ENCODE measurements at places on chromosomes 5 and 9.

GRCh38 chr9:785997-786396, 55.5 kb upstream of the DMRT1 start:
- DNase-seq, result no peak

- DNase-seq, result no peak
Measured at GRCh38 chr9:93480262-93480661, 26.9 kb upstream of the FAM120AOS start.

DNA sequence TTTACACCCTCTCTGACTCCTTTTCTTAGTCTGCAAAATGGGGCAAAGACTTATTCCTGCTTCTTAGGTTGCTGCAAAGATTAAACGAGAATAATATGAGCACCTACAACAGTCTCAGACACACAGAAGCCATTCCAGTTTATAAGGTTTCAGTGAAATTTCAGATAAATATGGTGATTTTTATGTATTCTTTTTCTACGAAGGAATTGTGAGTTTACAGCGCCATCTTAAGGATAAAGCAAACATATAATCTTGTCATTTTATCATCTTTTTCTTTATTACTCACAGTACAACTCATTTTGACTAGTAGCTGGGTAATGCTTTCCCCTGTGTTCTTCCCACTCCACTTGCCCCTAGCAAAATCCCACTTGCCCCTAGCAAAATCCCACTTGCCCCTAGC, 29.2 kb upstream of the SMC5 start:
- no peak for DNase-seq

DNA sequence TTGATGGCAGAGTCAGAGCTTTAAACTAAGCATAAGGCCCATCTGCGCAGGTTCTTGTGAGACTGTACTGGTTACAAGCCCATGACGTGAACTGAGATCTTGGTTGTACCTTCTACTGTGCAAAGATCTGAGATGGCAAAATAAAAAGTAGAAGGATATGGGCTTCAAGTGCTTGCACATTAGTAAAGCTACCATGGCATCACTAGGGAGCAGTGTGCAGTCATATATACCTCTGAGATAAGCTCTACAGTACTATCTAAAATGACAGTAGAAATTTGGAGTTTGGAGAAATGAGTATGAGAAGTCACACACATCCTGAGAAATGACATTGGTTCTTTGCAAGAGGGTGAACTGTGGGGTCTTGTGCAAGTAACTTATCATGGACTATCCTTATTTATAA, 408.2 kb upstream of the PRR16 start:
- DNase-seq, result no peak

- no peak for DNase-seq
Measured at GRCh38 chr5:140391732-140392131, 9.9 kb upstream of the ANKHD1 start.

DNA sequence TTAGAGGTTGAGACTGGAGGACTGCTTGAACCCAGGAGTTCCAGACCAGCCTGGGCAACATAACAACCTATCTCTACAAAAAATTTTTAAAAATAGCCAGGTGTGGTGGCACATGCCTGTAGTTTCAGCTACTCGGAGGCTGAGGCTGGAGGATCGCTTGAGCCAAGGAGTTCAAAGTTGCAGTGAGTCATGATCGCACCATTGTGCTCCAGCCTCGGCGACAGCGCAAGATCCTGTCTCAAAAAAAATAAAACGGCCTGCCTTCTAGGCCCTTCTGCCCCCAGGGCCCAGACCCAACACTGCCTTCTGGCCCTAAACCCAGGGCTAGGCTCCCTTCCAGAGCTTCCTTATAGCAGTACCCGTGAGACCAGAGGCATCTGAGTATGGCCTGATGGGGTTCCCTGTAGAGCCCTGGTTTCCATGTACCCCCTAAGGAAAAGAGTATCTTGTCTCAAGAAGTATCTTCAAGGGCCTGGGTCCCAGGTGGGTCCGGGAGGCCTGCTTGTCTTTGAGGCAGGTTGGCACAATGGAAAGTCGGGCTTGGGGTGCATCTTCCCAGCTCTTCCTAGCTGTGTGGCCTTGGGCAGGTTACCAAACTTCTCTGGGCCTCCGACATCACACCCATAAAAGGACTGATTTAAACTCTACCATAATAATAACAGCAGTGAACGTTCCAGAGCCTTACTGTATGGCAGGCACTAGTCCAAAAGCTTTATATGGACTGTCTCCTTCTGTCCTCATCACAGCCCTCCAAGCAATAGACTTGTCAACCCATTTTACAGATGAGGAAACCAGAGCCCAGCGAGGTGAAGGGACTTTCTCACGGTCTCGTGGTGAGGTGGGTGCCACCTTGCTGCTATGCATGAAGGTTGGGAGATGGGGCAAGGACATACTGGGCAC, 9.6 kb downstream of the LRRC8A start:
- DNase-seq, result no peak

DNA sequence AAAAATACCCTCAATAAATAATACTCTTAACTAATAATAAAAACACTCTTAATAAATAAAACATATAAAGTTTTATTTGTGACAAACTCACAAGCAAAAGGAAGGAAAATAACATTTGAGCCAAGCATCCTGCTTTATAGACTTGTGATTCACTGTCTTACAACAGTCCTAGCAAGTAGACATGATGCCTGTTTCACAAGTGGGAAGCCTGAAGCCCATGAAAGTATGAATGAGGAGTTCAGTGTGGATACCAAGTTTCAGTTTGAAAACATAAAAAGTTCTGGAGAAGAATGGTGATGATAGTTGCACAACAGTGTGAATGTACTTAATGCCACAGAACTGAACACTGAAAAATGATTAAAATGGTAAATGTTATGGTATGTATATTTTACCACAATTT, 10.9 kb downstream of the HABP4 start:
- DNase-seq, result no peak

GRCh38 chr5:17163221-17163620, 54.2 kb upstream of the BASP1 start:
- no peak for DNase-seq

DNA sequence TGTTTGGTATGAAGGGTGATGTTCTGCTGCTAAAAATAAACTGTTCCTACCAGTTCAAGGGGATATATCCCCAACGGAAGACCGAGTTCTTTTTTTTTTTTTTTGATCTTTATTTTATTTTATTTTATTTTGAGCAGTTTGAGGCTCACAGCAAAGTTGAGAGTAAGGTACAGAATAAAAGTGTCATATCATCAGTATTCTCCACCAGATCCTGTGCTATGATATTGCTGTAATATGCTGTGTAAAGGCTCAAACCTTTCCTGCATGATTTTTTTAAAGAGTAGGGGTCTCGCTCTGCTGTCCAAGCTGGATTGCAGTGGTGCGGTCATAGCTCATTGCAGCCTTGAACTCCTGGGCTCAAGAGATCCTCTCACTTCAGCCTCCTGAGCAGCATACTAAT, 34.8 kb upstream of the DHFR start:
- no peak for DNase-seq

GRCh38 chr9:19160085-19160484, 32.8 kb upstream of the PLIN2 start:
- no peak for DNase-seq

DNA sequence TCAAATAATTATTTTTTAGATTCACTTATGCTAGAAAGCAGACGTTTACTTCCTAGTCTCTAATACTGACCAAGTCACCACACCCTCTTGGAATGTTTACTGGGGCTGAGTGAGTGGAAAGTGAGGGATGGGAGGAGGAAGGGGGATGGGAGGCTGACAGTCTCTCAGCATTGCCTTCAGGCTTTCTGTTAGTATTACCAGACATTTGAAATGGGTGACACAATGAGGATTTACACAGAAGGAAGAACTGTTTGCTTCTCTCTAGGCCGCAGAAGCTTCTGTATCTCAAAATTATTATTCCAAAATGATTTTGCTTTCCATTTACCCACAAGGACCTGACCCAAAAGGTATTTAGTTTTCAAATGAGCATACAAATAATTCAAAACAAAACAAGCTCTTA, 232.8 kb upstream of the ZNF608 start:
- DNase-seq, result no peak

DNA sequence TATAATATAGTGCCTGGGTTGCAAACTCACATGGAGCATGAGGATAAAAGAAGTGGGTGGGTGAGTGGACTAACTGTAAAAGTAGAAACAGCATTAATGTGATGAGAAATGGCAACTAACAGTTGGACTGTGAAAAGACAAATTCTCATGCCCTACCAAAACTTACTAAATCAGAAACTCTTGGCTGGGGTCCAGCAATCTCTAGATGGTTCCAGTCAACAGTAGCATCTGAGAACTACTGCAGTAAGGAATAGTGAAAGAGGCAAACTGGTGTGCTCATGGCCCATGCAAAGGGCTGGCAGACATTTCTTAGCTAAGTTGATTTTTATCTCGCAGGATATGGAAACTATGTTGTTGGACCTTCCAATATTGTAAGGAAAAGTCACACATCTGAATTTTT, 150.3 kb downstream of the PIK3R1 start:
- DNase-seq, result no peak

- no peak for DNase-seq
Measured at GRCh38 chr9:18969128-18969527, 63.9 kb downstream of the SAXO1 start.

- peak; percentile 59 for DNase-seq
Measured at GRCh38 chr5:38809388-38810359, 36.1 kb upstream of the OSMR start.

DNA sequence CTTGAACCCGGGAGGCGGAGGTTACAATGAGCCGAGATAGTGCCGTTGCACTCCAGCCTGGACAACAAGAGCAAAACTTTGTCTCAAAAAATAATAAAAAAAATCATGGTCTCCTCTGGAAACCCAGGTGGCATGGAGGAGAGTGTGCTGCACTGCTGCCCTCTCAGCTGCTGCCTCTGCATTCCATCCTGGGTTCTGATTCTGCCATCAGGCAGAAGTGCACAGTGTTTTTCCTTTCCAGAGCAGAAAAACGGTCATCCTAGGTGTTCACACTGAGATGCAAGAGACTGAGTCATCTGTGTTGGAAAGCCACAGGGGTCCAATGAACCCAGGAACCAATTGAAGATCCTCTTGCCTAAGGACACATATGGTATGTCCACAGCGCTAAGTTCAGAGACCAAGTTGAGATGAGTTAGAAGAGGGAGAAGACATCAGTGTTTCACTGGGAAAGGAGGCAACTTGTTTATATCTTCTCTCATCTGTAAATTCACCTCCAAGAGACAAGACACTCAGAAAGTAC, 88.8 kb upstream of the DMRT1 start:
- no peak for DNase-seq

DNA sequence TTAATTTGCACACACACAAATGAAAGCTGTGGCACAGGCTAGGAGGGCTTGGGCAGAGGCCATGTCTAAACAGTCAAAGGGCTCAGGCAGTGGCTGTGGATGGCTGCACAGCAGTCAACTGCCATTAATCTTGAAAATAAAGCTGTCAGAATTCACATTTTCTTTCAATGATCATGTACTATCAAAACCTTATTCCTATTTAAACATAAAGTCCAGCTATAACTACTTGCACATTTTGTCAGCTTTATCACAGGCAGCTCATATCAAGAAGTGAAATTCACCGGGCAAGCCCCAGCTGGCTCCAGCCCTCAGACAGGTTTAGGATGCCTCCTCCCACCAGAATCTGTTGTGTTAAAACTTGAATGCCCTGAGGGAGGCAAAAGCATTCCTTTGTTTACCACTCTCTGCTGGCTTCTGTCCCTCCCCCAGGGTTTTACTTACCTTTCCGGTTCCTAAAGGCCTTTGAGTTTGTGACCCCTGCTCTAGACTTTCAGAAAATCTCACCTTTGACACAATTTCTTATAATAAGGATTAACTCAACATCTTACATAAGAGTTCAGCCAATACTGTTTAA, 54.9 kb upstream of the GRAMD2B start:
- DNase-seq, result no peak

- peak; percentile 41 for DNase-seq
Measured at GRCh38 chr5:120465436-120465961, 1.4 kb downstream of the PRR16 start.

DNA sequence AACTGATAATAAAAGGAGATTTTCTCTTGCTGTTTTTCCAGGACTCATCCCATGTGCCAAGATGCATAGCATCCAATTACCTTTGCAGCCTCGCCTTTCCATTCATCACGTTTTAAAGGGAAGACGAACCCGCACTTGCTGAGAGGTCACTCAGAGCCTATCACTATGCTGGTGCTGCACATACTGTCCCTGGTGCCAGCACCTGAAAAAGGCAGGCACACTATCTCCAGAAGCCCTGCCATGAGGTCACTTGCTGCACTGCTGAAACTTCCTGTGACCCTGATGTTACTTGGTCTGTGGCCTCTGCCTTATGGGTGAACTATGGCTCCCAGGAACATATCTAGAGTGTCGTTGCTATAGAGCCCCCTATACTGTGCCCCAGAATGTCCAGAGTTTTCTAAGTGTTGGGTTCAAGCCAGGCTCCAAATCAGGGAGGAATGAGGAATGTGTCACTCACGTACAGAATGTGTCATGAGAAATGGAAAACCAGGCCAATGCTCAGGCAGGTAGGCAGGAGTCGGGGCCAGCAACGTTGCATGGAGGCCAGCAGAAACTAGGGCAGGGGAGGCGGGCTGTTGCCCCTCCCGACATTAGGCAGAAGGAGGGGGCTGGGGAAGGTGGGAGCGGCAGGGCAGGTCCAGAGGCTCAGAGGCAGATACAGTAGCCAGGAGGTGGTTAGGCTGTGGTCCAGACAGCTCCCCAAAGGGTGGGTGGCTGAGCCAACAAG, 262.1 kb downstream of the CRB2 start:
- DNase-seq, result no peak

DNA sequence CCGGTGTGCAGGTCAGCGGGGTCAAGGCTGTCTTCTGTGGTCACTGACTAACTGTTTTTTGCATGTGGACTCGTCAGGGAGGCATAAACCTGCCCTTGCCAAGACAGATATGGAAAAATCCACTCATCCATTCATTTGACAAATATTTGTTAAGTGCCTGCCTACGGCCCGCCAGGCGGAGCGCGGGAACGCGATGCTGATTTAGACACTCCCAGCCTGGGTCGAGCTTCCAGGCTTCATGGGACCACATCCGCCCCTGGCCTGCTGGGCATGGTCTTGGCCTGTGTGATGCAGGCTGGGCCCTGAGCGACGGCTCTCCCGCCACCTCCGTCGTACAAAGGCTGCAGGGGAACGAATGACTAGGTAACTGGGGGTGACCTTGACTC, 18.1 kb downstream of the MYMK start:
- peak; percentile 100 for DNase-seq

DNA sequence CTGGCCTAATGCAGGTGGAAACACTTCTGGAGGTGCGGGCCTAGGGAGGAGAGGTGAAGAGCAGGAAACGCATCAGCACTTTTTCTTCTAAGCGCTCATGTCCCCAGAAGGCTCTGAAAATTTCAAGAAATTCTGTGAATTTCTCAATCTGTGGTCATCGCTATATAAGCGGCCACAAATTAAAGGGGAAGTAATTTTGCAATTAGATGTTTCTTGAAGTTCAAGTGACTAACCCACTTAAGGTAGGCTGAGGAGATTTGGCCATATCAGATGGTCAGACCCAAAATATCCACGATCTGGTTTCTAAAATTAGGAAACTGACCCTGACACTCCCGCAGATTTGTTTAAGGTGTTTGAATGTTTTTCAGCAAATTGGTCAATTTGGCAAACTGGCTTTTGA, 16.6 kb upstream of the HMGCR start:
- no peak for DNase-seq

Data from H54 (cell line).